ENCODE measurements at places on chromosomes 5 and 9.

- DNase-seq: no peak
Measured at GRCh38 chr9:83313781-83314180, 224.4 kb downstream of the FRMD3 start.

- no peak for DNase-seq
Measured at GRCh38 chr5:4383102-4383501, 757.0 kb upstream of the ADAMTS16 start.

- no peak for DNase-seq
Measured at GRCh38 chr9:32596096-32596865, 23.3 kb upstream of the NDUFB6 start.

DNA sequence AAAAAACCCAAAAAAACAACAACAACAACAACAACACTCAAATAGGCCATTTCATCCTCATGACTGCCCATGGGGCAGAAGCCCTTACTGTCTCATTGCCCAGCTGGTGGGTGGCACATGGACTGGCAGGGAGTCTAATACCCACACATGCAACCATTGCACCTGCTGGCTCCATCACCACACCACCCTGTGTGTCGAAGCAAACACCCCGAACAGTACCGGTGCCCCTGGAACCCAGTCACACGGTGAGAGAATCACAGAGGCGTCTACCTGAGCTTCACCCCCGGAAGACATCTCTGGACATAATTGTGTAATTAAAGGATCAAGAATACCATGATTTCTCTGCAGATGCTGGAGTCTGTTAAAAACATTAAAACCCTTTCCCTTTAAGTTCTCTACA is 6.5 kb downstream of the PAEP start:
- DNase-seq: no peak

- no peak for DNase-seq
Measured at GRCh38 chr5:137792303-137792702, 38.1 kb upstream of the HNRNPA0 start.

DNA sequence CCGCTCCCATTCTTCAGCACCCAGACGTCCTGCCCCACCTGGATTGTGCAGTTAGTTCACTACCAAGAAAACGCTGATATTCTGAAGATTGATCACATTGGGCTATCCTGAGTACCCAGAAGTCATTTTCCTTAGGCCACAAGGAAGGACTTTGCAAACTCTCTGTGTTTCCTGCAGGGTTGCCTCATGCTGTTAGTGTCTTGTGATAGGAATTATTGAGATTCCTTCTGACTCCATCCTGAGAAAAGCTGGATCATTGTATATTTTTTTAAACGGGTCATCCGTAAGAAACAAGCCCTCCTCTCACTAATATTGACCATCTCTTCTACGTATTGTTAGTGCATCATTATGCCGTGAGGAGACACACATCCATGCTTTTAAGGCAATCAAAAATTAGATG is 96.0 kb upstream of the DAPK1 start:
- no peak for DNase-seq

DNA sequence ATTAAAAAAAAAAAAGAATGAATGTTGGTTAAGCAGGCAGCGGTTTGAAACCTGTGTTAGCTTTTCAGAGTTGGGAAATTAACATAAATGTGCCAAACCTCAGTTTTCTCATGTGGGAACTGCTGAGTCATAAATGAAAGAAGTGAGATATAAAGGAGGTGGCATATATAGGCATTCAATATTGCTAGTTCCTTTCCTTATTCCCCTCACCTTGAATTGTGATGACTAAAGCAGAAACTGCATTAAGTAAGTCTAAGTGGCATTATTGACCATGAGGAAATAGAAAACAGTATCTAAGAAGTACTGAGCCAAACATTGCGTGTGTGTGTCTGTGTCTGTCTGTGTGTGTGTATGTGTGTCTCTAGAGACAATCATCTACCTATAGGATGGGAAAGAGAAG is 691.2 kb downstream of the TLR4 start:
- DNase-seq: no peak

DNA sequence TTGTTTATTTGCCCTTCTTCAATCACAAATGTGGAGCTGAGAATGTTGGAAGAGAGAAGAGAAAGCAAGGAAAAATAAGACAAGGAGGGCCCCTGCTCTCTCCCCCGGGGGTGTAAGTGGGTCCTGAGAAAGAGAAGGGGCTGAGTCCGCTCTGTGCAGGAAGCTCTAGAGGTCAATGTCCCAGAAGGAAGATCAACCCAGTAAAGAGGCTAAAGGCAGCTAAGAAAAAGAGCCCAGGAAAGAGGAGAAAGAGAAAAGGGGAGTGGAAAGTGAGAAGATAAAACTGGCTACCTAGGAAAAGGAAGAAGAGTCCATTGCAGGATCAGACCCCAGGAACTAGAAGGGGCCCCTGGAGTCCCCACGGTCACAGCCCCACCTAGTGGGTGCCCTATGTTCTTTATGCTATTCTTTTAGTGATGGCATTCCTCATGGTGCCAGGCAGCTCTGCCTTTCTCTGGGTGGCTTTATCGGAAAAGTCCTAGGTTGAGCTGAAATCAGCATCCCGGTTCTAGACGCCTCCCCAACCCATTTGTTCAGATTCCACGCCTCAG is 583.4 kb downstream of the ACTL7B start:
- DNase-seq: no peak

Data from T-helper 22 cell (primary cell).